ENCODE measurements at places on chromosomes 7 and 10.

- DNase-seq, result peak; percentile 68
Observed at GRCh38 chr10:12042409-12042796, 206 bp downstream of the UPF2 start.

DNA sequence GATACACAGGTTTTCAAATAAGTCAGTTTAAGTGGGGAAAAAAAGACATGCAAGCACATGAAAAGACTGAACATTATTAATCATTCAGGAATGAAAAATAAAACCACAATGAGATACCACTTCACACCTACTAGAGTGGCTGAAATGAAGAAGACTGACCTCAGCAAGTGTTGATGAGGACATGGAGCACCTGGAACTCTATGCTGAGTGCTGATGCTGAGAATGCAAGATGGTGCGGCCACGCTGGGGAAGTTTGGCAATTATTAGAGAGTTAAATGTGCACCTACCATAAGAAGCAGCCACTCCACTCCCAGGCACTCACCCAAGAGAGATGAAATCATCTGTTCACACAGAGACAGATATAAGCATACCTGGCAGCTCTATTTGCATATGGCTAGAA, 32.9 kb upstream of the ELFN1 start:
- no peak for DNase-seq

DNA sequence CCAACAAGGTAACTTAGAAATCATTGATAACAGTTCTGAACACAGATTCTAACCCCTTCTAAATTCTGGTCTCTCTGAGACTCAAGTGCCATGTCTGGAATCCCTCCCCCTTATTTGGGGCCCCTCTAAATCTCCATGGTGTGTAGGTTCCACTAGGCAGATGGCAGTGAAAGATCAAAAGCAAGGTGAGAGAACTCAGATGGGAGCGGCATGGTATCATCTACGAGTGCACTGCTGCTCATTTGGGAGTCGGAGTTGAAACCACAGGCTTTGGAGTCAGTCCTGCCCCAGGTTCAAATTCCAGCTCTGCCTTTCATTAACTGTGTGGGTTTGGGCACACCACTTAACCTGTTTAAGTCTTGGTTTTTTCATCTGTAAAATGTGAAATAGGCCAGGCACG, 72.6 kb downstream of the MTURN start:
- DNase-seq, result no peak

DNA sequence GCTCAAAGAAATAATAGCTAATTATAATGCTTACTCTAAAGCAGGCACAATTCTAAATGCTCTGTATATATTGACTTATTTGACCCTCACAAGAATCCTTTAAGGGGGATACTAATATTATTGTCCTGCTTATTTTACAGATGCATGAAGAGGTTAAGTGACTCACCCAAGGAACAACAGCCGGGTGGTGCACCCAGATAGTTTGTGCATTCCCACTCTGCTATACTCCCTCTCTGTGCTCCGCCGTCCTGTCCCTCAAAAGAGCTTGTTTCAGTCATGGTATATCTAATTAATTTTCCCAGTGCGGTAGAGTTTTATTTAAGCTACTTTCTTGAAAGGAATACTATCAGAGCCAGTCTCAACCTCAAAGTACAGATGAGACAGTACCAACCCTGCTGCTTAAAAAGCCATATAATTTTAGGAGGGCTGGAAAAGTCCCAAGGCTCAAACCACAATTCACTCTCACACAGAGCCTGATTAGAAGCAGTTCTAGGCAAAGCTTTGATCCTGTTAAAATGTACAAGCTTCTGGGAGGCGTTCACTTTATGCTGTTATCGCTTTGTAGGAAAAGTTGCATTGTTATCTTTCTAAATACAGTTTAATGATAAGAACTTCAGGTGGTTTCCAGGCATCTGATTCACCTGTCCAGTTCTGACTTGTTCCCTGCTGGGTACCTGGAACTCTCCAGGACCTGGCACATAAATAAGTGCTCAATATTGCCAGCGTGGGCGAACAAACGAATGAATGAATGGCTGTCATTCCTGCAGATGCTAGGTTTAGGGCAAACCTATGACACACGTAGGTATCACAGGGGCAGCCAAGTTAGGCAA, 261.5 kb upstream of the KLF14 start:
- DNase-seq, result no peak

DNA sequence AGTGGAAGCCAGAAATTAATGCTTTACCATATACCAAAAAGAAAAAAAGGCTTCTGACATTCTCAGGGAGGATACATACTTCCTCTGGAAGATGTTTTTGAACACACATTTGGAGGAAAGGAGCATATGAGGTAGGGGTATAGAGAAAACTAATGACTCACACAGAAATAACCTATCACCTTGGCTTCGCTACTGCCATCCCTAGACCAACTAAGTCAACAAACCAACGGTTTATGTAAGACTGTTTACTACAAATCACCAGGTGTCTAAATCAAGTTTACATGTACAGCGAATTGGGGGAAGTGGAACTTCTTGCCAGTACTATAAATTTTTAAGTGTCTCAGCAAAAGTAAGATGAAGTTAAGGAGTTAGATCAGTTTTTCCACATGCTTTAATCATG, 96.9 kb downstream of the NT5C2 start:
- DNase-seq, result no peak

GRCh38 chr10:105387971-105388370, 746.9 kb downstream of the SORCS3 start:
- no peak for DNase-seq

GRCh38 chr7:49417034-49417433, 356.4 kb upstream of the VWC2 start:
- DNase-seq, result no peak

- DNase-seq, result peak; percentile 78
Observed at GRCh38 chr7:149776289-149776688, 2.9 kb upstream of the ZNF467 start.

GRCh38 chr10:71432956-71433767, 36.4 kb downstream of the CDH23 start:
- no peak for DNase-seq

DNA sequence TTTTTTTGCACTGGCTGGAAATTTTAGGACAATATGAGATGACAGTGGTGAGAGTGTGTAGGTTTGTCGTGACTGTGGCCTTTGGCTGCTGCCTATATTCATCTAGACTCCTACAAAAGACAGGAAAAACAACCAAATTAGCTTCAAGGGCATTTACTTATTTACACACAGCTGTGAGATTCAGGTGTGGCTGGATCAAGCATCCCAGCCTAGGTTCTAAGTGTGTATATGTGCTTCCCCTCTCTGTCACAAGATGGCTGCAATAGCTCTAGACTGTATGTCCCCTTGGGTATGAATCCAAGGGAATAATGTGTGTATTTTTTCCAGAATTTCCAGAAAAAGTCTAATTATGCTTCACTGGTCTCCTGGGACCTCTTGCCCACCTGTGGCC, 25.5 kb upstream of the INPP5A start:
- no peak for DNase-seq

DNA sequence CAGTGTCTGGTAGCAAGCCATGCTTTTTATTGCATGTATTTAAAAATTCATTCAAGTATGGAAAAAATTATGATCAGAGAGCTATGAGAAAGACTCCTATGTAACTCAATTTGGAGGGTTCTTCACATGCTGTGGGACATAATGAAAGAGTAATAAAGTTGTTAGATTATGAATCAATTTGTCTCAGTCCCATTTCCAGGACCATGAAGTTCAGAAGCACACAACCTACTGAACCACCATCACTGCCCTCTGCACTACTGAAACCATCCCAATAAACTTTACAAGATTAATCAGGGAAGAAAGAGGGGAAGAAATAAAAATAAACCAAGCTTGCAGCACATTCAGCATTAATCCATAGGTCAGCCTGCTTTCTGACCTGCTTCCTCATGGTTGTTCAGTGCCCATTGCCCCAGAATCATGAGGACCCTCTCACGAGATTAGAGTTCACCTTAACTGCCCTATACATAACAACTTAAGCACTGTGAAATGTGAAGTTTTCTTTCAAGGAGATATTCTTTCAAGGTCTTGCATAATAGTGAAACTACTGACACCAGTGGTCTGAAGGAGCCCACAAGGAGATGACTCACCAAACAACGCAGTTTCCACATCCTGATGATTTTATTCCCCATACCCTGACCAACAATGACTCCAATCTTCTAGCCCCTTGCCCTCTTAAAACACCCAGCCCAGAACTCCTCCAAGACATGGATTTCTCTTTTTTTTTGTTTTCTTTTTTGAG, 171.5 kb upstream of the ADCY1 start:
- no peak for DNase-seq

DNA sequence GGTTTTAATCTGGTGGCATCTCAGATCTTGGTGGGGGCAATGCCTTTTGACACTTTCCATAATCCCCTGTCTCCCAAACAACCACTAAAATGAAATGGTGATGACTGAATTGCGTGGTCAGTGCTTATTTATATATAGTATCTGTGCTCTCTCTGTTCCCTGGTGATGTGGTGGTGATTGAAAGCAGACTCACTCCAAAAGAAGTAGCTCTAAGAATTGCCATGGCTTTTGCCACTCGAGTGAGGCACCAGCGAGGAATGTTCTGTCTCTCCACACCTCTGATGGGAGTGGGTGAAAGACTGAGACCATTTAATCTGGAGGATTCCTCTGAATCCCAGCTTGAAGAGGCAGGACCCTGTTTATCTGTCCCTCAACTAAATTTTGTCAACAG, 2.8 kb downstream of the DUSP5 start:
- DNase-seq, result no peak

DNA sequence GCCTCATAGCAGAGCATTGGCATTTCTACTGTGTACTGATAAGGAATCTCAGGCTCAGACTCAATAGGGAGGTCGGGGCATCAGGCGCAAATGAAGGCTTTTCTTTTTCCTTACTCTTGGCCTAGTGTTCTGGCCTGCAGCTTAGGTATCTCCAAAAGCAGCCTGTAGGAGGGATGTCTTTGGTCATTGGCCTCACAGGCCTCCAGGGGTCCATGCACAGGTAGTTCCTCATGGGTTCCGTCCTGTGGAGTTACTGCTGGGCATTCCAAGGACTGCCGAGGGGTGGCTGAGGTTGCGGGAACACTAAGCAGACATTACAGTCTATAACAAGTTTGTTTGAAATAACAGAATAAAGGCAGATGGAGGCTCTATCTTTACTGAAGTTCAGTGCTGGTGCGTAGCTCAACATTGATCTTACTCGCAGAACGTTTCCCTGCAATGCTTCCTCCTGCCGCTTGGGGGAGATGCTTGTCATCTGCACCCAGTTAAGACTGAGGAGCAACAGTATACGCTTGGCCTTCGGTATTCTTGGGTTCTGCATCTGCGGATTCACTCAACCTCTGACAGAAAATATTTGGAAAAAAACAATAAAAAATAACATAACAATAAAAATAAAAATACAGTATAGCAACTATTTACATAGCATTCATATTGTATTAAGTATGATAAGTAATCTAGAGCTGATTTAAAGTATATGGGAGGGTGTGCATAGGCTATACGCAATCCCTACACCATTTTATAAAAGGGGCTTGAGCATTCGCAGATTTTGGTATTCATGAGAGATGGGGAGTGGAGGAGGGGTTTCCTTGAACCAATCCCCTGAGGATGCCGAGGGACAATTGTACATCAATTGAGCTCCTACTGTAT, 58.9 kb downstream of the SH2D4B start:
- no peak for DNase-seq

GRCh38 chr10:44473146-44473545, 88.2 kb upstream of the CXCL12 start:
- DNase-seq, result no peak

DNA sequence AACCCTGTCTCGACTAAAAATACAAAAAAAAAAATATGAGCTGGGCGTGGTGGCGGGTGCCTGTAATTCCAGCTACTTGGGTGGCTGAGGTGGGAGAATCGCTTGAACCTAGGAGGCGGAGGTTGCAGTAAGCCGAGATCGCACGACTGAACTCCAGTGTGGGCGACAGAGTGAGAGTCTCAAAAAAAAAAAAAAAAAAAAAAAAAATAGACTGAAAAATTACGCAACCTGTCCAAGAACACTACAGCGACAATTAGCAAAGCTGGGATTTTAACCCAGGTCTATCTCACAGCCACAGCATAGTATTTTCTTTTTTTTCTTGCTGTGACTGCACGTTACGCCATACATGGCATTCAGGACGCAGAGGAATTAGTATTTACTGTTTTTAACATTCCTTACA, 1.1 kb upstream of the RABGEF1 start:
- no peak for DNase-seq

DNA sequence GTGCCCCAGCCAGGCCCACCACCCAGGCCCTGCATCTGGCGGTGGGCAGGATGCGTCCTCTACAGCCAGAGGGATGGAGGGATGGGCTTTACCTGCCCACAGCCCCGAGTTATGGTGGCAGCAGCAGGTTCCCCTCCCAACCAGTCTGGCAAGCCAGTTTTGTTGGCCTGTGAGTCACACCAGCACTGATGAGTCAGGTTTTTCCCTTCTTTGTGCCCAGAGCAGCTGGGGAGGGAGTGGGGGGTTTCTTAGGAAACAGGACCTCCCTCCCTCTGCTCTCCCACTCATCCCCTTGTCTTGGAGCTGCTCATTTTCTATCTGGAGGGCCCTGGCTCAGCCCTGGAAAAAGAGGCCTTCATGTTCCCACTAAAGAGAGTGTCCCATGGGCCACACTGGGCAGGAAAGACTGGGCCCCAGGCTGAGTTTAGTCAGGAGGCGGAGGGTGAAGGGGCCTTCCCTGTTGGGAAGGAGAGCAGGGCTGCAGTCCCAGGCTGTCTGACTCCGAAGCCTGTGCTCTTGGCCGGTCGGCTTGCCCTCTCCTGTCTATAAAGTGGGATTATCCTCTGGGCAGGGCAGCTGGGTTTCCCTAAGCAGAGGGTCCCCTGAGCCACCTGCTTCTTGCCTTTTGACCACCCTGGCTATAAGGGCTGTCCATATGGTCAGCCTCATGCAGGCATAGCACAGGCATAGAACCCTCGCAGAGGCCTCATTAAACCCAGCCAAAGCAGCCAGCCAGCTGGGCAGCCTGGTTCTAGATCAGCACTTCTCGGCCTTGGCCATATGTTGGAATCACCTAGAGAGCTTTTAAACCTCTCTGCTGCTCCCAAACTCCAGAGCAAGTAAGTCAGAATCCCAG, 30.2 kb upstream of the ANKRD2 start:
- peak; percentile 88 for DNase-seq

- DNase-seq, result no peak
Observed at GRCh38 chr10:128498378-128498730, 372.1 kb upstream of the MKI67 start.

DNA sequence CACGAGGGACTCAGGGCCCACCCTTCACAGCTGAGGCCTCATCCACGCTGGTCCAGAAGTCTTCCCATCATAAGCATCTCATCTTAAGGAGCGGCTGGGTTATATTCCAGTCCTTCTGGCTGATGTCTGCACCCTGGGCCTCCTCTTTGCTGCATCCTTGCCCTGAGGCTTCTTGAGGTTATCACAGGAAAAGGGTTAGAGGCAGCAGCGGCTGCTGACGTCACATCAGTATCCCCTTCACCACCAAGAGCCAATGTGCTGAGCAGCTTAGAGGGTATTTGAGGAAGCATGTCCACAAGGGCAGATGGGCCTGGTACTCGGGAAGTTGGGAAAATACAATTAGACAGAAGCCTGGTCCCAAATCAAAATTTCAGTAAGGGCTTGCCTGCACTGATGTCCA, 125.1 kb downstream of the PLXNA4 start:
- DNase-seq, result no peak

GRCh38 chr10:130463104-130463875, 327.1 kb downstream of the GLRX3 start:
- no peak for DNase-seq

- DNase-seq, result no peak
Observed at GRCh38 chr7:146000882-146001281, 115.7 kb upstream of the CNTNAP2 start.
